ENCODE measurements at places on chromosomes 4 and X.

- no peak for DNase-seq
Observed at GRCh38 chr4:155578219-155578618, 88.4 kb upstream of the GUCY1A1 start.

DNA sequence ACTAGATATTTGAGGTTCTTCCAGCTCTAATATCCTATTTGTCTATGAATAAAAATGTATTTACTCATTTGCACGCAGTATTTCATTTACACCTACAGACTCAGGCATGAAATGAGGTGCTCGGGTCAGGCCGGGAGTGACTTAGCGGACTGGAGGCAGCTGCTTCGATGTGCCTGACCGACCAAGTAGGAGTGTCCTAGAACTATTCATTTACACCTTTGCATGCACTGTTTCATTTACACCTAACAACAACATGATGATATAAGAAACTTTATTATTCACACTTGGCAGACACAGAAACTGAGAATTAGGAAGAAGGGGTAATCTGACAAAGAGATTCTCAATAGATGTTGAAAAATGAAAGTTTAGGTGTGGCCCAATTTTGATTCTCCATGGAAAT is 28.7 kb upstream of the FAT1 start:
- DNase-seq, result no peak

DNA sequence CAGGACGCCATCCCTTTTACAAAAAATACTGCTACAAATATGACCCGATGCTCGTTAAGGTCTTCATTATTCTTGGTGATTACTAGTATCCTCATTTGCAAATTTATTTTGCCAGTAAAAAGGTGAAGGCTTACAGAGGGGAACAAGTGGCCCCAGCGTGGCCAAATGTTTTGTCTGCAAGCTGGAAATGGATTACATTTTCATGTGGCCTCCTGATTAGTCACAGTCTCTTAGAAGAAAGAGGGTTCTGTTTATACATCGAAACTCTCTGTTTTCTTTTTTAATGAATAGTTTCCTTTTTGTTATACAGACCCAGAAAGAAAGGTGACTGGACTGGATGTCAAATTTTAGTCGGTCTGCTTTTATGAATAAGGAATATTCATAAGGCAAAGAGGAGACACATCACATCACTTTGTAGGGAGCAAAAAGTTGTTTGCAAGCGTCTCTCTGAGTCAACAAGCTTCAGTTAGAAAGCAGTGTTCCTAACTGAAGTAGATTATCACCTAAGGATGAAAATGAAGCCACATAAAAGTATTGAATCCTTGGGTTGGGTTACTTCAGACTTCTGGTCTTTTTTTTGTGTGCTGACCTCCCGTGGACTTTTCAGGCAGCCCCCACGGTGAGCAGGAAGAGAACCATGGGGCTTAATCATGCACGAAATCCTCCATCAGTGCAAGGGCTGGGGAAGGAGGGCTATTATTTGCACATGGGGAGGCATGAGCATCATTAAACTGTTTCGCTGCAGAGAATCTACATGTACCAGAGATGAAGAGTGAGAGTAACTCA is 125.6 kb downstream of the ARSF start:
- no peak for DNase-seq

GRCh38 chr4:106987311-106987710 is 48.8 kb downstream of the DKK2 start:
- no peak for DNase-seq

DNA sequence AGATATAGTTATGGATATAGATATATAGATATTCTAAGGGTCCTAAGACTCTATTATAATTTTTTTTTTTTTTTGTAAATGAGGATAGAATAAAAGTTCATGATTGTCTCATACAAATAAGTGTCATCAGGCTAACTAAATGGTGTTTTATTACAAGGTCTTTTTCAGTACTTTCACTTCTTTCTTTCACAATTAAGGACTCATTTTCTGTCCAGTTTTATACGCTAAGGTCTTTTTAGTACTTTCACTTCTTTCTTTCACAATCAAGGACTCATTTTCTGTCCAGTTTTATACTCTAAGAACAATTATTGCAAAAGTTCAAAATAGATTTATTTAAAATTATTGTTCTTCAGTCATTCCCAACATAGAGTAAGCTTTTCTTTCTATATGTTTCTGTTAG is 32.7 kb downstream of the RUFY3 start:
- no peak for DNase-seq

DNA sequence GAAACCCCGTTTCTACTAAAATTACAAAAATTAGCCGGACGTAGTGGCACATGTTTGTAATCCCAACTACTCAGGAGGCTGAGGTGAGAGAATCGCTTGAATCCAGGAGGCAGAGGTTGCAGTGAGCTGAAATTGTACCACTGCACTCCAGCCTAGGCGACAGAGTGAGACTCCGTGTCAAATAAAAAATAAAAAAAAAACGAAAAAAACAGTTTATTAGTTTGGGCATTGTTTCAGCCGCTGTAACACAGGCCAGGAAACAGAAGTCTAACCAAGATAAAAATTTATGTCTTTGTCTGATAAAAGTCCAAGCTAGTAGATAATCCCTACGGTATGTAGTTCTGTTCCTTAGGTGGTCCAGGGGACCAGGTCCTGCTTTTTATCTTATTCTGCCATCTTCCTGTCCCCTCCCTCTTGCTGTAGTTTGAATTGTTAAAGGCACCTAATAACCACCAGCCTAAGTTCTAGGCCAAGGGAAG is 21.4 kb downstream of the USO1 start:
- peak; percentile 41 for DNase-seq

DNA sequence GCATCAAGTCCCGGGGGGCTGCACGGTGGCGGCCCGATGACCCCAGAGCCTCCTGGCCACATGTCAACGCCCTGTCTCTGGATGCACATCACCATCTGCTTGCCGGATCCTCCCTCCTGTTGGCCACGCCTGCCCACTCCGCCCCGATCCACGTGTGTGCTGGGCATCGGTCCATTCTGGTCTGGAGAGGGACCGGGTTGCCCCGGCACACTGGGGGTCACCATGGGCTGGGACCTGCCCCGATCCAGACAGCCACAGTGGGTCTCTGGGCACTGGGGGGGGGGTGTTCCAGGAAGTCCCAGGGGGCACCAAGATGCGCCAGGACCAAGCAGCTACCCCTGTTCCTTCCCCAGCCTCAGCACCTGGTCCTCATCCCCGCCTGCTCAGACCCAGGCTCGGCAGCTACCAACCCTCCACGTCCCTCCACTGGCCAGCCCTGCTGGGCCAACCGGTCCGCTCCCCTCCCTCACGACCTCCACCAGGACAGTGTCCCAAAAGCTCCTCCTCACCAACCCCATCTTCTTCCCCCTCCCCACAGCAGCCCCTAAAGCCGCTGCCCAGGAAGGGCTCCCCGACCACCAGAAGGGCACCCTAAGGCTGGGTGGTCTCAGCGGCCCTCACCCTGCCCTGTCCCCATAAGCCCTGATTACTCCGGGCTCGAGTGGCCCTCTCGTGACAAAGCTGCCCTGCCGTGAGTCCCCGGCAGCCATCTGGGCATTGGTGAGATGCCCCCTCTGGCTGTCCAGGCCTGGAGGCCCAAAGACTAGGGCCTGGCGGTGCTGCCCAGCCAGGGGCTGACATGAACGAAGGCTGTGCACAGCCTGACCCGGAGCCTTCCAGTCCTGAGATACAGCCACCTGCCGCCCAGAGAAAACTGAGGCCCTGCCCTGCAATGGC is 4.6 kb downstream of the CTBP1 start:
- no peak for DNase-seq

GRCh38 chr4:109764376-109764775 is 34.5 kb upstream of the PLA2G12A start:
- no peak for DNase-seq

- DNase-seq, result no peak
Observed at GRCh38 chrX:149629730-149630387, 1.7 kb downstream of the TMEM185A start.

GRCh38 chr4:675980-676870 is 1.9 kb downstream of the MYL5 start:
- no peak for DNase-seq

DNA sequence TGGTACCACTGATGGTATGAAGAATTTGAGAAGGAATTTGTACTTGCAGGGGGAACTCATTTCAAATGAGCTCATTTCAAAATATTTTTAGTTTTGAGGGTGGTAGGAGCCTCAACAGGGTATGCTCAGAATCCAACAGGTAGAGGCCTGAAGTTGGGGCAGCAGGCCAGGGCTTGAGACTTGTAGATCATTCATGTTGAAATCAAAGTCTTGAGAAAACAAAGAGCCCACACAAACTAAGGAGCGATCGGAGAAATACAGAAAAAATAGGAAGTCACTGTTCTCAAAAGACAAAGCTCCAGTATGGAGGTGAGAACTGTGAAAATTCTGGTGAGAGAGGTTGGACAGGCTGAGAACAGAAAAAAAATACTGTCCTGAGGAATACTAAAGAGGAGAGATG is 979 bp upstream of the SLC9A6 start:
- no peak for DNase-seq

- no peak for DNase-seq
Observed at GRCh38 chr4:11535333-11535732, 106.6 kb upstream of the HS3ST1 start.

- DNase-seq, result no peak
Observed at GRCh38 chr4:77859256-77859655, 3.4 kb upstream of the MRPL1 start.

- no peak for DNase-seq
Observed at GRCh38 chrX:9530848-9531274, 66.0 kb downstream of the TBL1X start.

GRCh38 chr4:51963841-51964517 is 56.2 kb downstream of the LRRC66 start:
- DNase-seq, result peak; percentile 51

GRCh38 chr4:905485-906338 is 26.4 kb downstream of the GAK start:
- DNase-seq, result no peak

GRCh38 chr4:122762520-122762919 is 30.0 kb downstream of the BBS12 start:
- DNase-seq, result peak; percentile 29

DNA sequence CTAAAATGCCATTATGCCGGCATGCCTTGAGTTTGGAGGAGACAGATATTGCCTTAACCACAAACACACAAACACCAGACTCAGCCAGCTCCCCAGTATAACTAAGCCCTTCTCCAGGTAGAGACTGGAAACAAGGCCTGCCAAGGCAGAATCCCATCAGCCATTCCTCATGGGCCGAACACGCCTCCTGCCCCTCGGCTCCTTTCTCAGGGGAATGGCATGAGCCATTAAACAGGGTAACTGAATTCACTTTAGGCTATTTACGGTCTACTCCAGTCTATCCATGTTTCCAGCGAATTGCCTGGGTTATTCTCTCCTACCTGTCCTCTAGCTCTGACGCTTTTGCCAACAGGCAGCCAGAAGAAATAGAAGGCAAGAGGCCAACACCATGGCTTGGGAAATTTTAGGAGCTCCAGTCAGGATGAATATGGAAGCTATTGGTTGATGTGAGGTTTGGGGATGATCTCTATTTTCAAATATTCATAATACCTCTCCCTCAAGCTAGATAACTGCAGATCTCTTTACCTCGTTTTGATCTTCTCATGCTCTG is 4.9 kb downstream of the SEL1L3 start:
- no peak for DNase-seq

DNA sequence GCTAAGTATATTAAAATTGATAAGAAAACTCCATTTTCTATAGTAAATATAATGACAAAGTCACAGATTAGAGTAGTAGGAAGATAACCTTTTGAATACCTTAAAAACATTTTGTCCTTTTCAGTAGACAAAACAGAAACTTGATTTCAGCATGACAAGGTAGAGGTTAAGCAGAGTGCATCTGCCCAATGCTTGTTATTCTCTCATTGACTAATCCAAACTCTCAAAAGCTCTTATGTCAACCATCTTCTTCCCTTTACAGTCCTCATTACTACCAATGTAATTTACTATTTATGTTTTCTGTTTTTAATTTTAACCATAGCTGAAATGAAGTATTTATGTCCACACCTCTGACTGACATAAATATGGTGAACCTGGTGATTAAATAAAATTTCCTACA is 11.1 kb downstream of the NIPAL1 start:
- DNase-seq, result no peak

DNA sequence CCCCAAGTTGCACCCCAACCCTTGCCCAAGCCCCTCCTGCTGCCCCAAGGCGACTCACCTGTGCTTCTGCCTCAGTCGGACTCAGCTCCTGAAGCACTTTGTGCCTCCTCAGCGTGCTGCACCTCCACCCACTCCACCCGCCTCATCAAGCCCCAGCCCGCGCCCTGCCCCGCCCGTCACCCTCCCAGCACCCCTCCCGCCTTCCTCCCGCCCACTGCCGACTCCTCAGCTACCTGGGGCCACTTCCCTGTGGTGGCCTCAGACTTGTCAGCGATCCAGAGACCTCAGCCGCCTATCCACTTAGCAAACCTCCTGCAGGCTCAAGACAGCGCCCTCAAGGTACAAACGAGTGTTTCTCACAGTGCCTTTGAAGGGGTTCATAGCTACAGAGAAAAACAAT is 19.6 kb upstream of the IQCM start:
- DNase-seq, result no peak

- peak; percentile 47 for DNase-seq
Observed at GRCh38 chrX:77342004-77342403, 105.2 kb upstream of the FGF16 start.

- no peak for DNase-seq
Observed at GRCh38 chr4:186514271-186514950, 41.0 kb downstream of the MTNR1A start.

- DNase-seq, result no peak
Observed at GRCh38 chrX:3445806-3446490, 99.5 kb upstream of the MXRA5 start.

DNA sequence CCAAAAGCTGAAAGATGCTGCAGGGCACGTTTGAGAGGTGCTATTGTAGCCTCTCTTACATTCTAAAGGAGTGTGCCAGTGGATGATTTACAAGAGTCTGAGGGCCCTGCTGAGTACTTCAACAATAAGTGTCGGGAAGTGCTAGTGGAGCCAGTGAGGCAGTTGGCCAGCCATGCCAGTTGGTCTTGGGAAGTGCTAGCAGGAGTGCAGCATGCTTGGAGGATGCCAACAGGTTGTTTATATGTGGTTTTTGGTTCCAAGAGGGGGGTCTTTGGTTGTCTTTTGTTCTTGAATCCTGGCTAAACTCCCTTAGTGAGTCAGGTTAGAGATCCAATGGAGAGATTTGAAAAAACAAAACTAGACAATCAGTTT is 335.3 kb downstream of the PABPC4L start:
- no peak for DNase-seq

DNA sequence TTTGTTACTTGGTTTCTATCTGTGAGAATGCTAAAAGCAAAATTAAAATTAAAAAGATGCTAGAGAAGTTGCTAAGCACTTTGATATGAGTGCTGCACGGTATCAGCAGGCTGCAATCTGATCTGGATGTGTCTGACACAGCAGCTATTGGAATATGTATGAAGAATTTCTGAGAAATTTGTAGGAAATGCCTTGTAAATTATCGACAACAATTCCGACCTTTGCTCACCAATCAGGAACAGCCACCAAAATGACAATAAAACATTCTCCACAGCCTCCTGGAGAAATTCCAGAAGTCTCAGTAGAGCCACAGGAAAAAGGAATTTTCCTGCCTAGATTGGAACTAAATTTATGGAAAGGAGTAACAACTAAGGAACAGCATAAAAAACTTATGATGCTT is 82.5 kb downstream of the TIGD2 start:
- no peak for DNase-seq

GRCh38 chr4:14269824-14270223 is 642.3 kb upstream of the BOD1L1 start:
- peak; percentile 59 for DNase-seq

All from GF-D8 (cell line).